Daoy (cell line): ENCODE measurements at places on chromosomes 16 and 17. TPM values are rescaled to one million over a fixed set of nuclear protein-coding genes. Genes with fewer than 3 reads are reported as not detected.

DNA sequence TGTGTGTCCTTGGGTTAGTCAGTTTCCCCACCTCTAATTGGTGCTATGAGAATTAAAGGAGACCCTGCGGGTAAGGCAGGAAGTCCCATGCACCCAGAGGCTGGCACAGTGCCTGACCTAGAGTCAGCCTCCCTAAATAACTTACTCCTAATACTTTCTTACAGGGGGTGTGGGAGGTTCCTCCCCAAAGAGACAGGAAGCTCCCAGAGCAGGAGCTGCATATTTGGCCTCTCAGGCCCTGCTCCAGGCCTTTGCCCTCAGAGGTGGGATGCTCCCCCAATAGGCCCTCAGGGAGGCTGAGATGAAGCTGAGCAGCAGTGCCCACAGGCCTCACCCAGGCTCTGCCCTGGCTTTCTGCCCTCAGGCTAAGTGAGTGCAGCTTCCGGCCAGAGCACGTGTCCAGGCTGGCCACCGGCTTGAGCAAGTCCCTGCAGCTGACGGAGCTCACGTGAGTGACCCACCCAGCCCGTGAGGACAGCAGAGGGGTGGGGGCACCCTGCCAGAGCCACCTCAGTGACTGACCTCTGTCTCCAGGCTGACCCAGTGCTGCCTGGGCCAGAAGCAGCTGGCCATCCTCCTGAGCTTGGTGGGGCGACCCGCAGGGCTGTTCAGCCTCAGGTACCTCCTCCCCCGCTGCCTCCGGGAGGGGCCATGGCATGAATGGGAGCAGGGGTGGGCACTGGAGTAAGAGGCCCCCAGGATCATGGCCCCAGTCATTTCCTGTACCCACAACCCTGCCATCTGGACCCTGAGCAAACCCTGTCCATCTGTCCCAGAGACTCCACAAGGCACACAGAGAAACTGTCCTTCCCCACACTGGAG lies 31.1 kb upstream of the CPNE2 start:
- peak; percentile 63 for DNase-seq

DNA sequence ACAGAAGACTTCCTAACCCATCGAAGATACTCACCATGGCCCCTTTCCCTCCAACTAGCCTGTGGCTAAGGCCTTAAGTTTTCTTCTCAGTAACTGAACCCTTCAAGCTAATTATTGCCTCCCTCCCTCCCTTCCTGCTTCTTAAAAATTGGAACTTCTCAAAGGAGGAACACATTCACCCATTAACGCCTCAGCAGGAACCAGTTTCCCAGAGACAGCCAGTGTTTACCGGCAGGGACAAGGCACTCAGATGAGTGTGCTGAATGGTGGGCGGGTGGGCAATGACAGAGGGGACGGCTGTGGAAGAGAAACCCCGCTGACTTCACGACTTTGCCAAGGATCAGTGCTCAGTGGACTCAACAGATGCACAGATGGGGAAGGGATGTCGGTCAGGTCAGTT lies 20.3 kb downstream of the PITPNA start:
- no peak for DNase-seq

DNA sequence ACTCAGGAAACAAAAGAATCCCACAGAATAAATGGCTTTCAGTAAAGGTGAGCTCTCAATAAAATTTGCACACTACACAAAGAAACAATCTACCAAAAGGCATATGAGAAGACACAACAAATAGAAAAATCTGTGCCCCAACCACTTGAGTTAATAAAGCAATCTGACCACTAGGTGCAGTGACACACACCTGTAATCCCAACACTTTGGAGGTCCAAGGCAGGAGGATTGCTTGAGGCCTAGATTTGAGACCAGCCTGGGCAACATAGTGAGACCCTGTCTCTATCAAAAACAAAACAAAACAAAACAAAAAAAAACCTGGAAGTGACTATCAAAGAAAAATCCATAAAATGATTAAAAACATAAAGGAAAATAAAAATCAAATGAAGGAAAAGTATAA lies 9.6 kb upstream of the ABCA5 start:
- DNase-seq, result no peak

Gene SMIM36
- total RNA-seq, result not detected in 2 replicates

GRCh38 chr17:80599546-80600305 lies 55.1 kb downstream of the RPTOR start:
- DNase-seq, result no peak

Gene RDM1
- total RNA-seq, result 0.86 and 4.3 TPM in 2 replicates
